ENCODE measurements at places on chromosomes 2 and 18.
A peak's percentile ranks its signal among the peaks of the same experiment; 100 is the strongest.

GRCh38 chr2:72980535-72981217 is 63.4 kb downstream of the EMX1 start:
- DNase-seq, result no peak

DNA sequence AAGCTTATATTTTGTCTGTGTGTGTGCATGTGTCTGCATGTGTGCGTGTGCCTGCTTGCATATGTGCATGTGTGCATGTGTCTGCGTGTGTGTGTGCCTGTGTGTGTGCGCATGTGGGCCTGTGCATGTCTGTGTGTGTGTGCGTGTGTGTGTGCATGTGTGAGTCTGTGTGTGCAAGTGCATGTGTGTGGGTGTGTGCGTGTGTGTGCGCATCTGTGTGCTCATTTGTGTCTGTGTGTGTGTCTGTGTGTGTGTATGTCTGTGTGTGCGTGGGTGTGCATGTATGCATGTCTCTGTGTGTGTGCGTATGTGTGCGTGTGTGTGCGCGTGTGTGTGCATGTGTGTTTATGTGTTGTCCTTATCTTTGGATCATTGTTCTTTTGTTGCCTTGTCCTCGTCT is 56.8 kb downstream of the DSC3 start:
- no peak for DNase-seq

DNA sequence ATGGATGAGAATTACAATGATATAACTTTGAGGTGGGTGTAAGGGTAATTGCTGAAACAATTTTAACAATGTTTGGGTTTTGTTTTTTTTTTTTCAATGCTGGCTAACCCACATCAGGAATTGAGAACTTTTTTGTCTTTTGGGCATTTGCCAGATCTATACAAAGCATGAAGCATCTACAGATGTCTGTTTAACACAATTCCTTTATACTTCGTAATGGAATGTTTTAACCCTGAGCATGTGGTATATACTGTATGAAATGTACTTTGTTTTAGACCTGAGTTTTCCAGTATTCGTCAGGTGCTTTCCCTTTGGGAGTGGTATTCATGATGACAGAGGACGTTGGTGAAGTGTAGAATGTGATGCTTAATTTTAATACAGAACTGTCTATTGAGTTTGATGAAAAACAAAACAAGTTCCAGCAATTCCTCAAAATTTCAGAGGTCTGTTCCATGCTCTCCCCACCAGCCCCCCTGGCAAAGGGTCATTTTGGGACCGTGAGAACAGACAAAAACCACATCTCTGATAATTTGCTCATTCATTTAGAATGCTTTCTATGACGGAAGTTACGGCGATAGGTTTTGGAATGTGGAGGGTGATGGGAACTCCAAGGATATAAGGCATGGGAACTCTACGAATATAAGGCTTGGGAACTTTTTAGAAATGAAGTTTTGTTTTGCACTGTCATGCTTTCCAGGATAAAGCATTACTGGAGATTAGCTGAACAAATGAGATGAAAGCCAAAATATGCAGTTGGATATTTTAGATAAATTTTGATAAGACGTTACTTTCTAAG is 14.1 kb downstream of the LIMS1 start:
- no peak for DNase-seq

GRCh38 chr2:165293440-165294420 is 54.5 kb downstream of the SCN2A start:
- peak; percentile 69 for DNase-seq

DNA sequence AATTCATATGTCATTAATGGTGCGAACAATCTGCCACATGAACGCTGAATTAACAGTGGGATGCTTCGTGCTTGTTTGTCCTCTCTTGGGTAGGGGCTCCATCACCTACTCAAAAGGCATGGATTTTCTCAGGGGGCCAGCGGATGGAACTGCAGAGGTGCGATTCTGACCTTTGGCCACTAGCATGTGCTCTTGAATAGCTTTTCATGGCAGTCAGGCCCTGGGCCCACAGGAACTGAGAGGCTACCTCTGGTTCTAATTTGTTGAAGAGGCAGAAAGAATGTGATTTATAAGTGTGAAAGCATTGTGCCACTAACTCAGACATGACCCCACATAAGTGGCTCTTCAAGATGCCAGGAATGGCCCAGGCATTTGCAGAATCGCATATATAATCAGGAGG is 283.2 kb downstream of the INSIG2 start:
- DNase-seq, result no peak

DNA sequence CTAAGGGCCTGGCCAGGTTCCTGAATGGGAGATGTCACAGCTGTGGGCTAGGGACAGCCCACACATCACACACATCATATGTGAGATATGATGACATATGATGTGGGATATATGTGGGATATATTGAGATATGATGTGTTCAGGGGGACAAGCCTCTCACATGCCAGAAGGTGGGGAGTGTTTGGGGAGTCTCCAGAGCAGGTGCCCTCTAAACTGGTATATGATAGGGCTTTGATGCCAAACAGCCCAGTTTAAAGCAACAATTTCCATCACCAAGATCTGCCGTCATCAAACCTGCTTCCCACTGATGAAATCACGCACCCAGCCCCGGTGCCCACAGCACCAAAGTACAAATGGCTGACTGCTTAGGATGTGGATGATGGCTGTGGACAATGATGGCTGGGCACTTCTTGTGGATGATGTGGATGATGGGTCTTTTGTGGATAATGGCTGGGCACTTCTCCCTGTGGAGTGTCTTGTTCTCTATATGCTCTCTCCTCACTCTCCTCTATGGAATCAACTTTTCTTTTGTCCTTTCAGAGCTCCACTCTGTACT is 50.9 kb downstream of the FBLN7 start:
- no peak for DNase-seq

GRCh38 chr2:59866436-59866835 is 687.0 kb downstream of the BCL11A start:
- DNase-seq, result no peak

DNA sequence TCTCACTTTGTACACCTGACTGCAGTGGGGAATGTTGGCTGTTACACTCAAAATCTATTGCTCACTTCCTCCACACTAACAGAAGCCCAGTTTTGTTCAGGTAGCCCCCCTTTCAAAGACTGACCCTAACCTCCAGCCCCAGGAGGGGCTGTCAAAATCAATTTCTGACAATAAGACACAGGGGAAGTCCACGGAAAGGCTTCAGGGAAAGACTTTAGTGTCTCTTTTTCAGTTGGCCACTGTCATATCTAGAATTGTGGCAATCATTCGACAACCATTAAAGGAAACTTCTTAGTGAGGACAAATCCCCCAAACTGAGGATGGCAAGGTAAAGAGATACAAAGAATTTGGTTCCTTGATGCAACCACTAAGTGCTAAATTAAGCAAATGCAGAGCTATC is 59.0 kb downstream of the BARD1 start:
- no peak for DNase-seq

DNA sequence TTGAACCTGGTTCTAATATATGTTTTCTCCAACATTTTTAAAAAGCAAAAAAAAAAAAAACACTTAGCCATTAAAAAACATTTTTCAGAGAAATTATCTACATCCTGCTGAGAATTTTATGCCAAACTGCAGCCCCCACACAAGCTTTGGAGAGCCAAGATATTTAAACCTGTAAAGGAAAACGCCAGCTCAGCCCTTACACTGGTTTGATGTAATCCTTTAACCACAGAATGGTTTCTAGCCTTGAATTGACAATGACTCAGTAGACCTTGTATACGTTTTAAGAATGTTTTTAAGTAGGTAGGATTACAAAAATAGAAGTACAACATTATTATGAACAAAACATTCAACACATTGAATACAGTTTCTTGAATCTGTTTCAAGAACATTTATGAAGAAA is 113.6 kb downstream of the BABAM2 start:
- DNase-seq, result no peak

- no peak for DNase-seq
These were observed 252.7 kb upstream of the TCF4 start for GRCh38 chr18:55840601-55841170.

DNA sequence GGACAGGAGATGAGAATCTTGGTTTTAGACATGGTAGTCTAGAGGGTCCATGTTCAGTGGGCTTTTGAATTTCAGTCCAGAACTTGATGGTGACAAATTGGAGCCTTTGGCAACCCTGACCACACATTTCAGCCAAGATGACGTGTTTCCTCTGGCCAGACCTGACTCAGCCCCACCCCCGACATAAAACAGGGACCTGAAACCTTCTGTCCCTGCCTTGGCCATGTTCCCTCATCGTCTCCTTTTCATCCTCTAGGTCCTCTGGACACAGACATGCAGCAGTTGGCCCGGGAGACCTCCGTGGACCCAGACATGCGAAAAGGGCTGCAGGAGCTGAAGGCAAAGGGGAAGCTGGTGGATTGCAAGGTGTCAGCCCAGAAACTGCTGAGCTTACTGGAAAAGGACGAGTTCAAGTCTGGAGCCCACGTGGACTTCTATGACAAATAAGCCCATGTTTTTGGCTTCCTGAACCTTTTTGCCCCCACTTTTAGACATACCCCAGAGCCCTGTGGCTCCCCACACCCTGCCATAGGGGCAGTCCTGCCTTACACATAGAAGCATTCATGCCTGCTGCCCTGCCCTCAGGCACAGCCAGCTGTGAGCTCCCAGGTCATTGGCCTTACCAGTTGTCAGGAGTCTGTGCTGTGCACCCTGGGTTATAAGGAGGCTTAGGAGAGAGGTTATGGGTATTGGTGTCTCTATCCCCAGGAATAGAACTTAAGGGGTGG is 4.0 kb downstream of the SPR start:
- no peak for DNase-seq

DNA sequence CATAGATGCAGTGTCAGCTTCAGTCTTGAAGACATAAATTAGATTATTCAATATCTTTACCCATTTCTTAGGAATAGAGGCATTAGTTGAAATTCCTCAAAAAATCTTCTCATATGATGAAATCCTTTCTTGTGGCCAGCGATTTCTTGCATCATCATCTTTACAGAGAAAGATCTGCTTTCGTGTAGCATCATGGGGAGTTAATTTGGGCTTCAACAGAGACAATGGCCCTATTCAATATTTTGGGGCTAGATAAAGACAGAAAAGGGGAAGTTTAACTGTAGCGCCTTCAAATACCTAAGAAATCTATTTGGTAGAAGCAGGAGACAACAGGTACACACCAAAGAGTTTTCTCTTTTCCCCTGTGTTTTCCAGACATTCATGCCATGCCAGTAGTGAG is 73.8 kb downstream of the TGFA start:
- no peak for DNase-seq

- no peak for DNase-seq
These were observed 98.3 kb downstream of the MAPRE2 start for GRCh38 chr18:35139517-35139916.

DNA sequence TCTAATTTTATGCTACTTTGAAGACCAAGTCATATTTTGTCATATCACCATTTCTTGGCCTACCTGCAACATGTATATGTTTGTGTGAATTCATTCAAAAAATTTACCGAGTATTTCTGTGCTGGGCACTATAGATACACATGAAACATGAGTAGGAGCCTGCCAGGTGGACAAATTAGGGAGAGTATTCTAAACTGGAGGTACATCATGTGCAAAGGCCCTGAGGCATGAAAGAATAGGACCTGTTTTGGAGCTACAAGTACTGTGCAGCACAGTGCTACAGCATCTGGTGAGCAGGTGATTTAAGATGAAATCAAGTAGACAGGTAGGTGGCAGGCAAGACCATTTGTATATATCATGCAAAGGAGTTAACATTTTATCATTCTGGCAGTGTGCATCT is 152.9 kb downstream of the MYO3B start:
- no peak for DNase-seq

DNA sequence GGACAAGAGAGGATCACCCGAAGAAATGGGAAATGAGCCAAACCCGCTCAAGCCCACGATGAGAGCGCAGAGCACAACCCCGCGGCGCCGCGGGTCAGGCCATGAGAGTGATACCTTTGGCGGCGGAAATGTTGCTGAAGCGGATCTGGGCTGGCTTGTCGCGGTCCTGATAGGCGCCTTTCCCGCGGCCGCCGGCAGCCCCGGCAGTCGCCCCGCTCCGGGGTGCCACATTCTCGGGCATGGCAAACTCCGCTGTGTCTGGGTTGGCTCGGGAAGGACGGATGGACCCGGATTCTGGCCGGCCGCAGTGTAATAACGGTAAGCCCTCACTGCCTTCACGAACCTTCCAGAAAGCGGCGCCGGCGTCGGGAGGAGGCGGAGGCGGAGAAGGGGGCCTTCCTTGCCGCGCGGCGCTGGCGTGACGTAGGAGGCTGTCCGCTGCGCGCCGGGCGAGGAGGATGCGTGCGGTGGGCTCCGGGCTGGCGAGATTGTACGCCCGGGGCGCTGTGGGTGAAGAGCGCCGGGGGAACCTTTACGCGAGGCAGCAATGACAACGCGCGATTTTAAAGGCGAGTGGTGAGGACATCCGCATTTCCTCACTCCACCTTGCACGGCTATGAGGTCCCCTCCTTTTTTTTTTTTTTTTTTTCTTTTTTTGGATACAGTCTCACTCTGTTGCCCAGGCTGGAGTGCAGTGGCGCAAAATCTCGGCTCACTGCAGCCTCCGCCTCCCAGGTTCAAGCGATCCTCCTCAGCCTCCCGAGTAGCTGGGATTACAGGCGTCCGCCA is at the start of gene CCT4:
CCT4 (minus strand) TSS at position 390 of the 789 bp plus-strand sequence; CDS start at position 241, 149 bp downstream.
- DNase-seq, result peak; percentile 77
